ENCODE measurements at places on chromosomes 4 and X.

- no peak for DNase-seq
Measured at GRCh38 chr4:162683659-162684370, 482.9 kb downstream of the NAF1 start.

- no peak for DNase-seq
Measured at GRCh38 chr4:80094191-80094590, 21.2 kb upstream of the ANTXR2 start.

DNA sequence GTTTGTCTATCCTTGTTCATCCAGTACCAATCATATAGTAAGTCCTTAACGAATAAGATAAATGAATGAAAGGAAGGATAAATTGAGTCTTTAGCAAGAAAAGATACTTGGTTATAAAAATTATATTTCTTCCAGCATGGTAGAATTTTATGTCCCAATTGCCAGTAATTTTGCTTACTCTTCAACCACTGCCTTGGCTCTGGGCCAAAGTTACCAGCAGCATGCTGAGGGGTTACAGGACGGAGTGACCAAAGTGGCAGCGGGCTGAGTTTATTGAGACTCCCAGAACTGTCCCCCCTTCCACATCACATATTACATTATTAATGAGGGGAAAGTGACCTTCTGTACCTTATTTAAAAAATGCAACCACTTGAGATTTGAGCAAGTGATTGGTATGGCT is 121.7 kb downstream of the RASGEF1B start:
- no peak for DNase-seq

GRCh38 chr4:41632481-41633073 is 94.6 kb downstream of the LIMCH1 start:
- no peak for DNase-seq

DNA sequence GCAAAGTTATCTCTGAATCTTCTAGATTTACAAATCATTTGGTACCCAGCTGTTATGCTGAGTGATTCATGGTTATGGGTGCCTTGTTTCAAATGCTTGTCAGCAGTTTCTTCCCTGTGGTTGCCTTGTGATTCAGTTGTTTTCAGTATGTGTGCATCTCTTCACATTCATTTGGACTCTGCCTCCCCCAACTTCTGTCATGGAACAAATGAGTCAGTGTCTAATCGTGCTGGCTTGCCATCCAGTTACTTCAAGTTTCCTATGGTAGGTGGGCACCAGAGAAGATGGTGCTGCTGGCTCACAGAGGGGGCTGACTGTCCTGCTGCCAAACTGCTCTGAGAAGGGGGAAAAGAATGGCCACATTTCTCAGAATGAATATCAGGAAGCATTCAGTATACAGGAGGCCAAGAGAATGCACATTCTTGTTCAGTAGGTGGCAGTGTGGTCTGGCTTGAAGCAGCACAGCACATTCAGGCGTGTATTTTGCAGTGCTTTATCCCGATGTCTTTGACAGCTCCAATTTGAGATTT is 260.9 kb downstream of the GLUD2 start:
- no peak for DNase-seq

- no peak for DNase-seq
Measured at GRCh38 chrX:1807301-1807731, 192.5 kb downstream of the ASMT start.

DNA sequence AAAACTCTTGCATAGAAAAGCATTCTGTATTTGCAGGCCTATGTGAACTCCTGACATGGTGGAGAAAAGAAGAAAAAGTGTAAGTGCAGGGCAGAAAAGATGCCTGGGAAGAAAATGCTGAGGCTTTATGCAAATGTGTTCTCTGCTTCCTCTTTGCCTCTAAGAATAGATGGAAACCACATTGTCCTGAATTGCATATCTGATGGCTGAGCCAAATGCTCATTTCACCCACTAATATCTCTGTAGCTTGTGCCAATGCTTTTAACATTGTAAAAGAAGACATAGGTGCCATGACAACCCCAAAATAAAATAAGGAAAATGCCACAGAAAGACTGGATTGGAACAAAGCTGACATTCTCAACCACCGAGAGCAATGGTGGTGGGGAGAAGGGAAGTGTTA is 307.4 kb downstream of the GRIA2 start:
- no peak for DNase-seq

DNA sequence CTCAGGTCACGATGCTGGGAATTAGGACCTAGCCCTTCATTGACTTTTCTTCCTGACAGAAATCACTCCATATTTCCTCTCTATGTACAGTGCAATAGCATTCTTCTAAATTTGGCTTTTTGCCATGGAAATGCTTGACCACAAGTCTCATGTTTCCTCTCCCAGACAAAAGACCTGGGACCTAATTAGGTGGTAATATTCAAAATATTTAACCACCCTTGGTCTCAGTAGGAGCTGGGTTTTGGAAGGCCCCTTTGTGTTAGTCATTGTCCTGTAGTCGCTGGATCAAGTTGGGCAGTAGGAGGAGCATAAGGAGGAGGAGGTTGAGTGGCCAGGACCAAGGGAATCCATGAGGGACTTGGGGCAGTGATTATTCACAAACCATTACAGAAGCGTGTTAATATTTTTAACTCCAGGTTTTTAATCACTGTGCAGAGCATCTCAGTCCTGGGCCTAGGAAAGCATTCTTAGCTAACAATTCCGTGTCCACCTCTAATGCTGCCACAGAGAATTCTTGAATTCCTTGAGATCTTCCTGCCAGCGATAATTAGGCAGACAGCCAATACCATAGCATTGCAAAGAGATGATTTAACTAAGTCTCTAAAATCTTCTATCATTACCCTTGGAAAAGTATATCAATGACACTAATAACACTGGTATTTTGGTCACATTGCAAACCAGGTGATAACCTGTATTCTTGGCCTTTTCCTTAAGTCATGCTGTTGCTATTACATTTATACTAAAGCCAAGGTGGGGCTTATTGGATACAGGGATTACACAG is 25.0 kb upstream of the SHROOM4 start:
- DNase-seq: no peak

DNA sequence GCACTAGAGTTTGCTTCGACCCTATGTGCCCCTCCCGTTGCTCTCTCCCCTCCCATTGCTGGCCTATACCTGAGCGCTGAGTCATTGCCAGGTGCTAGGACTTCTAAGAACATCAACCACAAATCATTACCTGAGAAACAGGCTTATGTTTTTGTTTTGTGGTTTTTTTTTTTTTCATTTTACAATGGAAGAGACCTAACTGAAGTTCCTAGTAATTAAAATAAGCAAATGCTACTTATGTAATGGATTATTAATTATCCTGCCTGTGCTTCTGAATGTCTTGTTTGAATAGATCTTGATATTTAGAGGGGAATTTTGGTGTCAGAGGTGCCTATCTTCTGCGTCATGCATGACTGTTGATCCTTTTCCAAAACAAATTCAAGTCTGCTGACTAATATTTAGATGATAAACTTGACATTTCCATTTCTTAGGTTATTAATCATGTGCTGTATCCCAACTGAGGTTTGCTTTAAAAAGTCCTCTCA is 275.4 kb upstream of the CPEB2 start:
- DNase-seq: no peak

DNA sequence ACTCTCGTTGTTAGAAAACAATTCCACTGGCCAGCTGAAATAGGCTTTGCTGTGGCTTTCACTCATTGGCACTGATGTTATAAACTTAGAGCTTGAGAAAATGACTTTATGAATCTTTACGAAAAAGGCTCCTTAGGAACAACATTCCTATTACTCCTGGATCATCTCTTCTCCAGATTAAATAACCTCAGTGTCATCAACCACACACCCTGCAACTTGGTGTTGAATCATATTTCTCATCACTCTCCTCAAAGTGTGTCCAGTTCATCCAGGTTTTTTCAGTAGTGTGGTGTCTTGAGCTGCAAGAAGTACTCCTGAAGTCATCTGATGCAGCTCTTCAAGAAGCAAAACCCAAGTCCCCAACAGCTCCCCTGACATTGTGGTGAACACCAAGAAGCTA is 28.1 kb upstream of the ANOS1 start:
- DNase-seq: no peak

- no peak for DNase-seq
Measured at GRCh38 chr4:92035666-92036065, 268.1 kb upstream of the GRID2 start.

- DNase-seq: no peak
Measured at GRCh38 chrX:122591546-122591945, 592.5 kb upstream of the GRIA3 start.

All from NCI-H2081 (cell line).